ENCODE measurements at places on chromosomes 5 and 9.

DNA sequence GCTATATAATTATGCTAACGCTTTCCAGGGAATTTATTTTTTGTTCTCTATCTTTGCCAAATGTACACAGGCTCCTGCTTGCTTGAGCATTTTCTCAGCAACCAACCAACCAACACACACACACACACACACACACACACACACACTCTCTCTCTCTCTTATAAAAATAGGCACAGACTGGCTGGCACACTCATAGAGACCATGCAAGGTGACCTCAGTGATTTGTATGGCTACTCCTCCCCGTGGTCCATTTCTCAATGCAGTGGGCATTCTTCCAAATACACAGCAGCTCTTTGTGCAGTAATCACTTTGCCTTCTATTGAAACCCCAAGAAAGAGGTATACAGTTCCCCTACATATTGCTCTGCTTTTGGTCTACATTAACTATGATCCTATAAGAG, 416.0 kb downstream of the MAN2A1 start:
- DNase-seq: no peak

DNA sequence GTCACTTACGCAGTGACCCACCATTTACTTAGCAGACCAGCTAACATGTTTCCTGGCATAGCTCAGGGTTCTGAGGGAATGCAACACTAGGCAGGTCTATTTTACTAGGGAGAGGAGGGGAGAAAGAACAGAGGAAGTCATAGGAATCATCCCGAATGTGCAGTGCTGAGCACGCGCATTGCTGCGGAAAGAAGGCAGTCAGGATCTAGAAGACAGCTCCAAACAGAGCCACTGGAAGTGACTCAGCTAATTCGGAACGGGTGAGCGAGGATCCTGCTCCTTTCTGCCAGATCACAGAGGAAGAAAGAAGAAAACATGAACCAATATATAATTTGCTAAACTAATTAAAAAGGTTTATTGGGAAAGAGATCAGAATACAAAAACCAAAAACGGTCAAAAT, 339.8 kb downstream of the EFNA5 start:
- no peak for DNase-seq

DNA sequence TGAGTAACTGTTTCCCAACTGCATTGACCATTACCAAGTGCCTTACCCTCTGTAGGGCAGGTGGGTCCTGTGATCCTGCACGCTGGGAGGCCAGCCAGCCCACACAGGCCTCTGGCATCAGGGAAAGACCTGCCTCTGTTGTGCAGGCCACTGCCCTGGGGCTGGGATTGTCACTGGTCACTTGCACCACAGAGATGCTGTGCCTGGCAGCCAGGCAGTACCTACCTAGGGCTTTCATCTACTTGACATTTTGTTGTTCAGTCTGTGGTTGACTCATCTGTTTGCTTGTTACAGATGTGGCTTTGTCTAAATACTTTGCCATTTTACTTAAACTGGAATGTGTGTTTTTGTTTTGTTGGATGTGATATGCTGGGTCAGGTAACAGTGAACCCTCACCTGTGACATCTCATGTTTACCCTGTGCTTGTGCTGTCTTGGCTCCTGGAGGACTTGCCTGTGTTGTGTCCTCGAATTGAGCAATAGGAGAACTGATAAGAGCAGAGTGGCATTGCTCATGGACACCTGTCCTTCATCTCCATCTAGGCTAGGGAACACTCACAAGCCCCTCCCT, 32.8 kb downstream of the SECISBP2 start:
- no peak for DNase-seq

GRCh38 chr5:59833448-59833847, 60.1 kb downstream of the PDE4D start:
- DNase-seq: no peak

DNA sequence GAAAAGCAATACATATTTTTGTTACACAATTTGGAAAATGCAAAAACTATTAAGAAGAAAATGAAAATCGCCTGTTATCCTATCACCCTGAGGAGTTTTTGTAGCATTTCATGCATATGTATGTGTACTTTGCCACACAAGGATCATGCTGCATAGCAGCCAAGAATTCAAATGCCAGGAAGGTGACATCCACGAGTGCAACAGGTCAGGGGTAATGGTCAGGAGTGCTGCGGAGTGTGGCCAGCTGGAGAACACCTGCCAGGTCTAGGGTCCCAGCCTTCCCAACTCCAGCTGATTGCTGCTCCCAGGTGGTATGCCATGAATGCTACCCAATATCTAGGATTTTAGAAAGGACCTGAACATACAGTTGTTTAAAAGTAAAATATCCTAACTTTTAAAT, 617.1 kb downstream of the PRELID2 start:
- DNase-seq: no peak

DNA sequence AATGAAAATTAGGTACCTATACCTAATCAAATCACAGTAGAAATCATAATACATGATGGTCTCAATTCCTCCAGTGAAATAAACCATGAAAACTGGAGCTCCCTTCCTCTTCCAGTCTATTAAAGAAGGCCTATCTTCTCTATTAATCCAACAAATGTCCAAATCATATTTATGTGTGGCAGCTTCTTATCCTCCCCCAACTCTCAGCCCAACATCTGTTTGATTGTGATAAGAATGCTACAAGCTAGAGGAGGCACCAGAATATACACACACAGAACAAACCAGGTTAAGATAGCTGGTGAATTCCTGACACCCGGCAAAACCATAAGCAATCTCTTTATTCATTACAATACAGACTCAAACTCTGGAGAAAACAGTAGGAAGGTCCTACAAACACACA, 110.8 kb downstream of the FBXL17 start:
- no peak for DNase-seq

All from stimulated activated CD8-positive, alpha-beta memory T cell treated with anti-CD3 and anti-CD28 coated beads, Interleukin-4, amount 100 ng/mL, for 4 hours (primary cell).